ENCODE measurements at places on chromosomes 5 and 9. TPM values are rescaled to one million over a fixed set of nuclear protein-coding genes. Genes with fewer than 3 reads are reported as not detected.

The PCDHB16 gene
- 0.20 TPM for total RNA-seq

The GARIN3 gene
- total RNA-seq = not detected

The OBP2B gene
- total RNA-seq = not detected

The CDKN2B gene
- total RNA-seq = 9.2 TPM

The PAIP2 gene
- total RNA-seq = 28.3 TPM

The PCA3 gene
- under 0.01 TPM for total RNA-seq

The SPATA31A3 gene
- total RNA-seq = not detected

The PCDH12 gene
- 1.2 TPM for total RNA-seq

The FCN2 gene
- total RNA-seq = not detected

The SH3RF2 gene
- 0.20 TPM for total RNA-seq

The CARTPT gene
- total RNA-seq = not detected

The CENPH gene
- 23.7 TPM for total RNA-seq
